Common myeloid progenitor, CD34-positive (primary cell): ENCODE measurements at places on chromosomes 6 and 20.

- no peak for DNase-seq
Measured at GRCh38 chr6:109261811-109262210, 120.5 kb downstream of the CD164 start.

GRCh38 chr6:17032590-17032987 lies 69.3 kb upstream of the STMND1 start:
- DNase-seq: no peak

DNA sequence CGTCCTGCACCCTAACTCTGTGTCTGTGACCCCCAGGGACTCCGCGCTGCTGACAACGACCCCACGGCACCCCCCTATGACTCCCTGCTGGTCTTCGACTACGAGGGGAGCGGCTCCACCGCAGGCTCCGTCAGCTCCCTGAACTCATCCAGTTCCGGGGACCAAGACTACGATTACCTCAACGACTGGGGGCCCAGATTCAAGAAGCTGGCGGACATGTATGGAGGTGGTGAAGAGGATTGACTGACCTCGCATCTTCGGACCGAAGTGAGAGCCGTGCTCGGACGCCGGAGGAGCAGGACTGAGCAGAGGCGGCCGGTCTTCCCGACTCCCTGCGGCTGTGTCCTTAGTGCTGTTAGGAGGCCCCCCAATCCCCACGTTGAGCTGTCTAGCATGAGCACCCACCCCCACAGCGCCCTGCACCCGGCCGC lies 129.0 kb downstream of the TAF4 start:
- DNase-seq: no peak

DNA sequence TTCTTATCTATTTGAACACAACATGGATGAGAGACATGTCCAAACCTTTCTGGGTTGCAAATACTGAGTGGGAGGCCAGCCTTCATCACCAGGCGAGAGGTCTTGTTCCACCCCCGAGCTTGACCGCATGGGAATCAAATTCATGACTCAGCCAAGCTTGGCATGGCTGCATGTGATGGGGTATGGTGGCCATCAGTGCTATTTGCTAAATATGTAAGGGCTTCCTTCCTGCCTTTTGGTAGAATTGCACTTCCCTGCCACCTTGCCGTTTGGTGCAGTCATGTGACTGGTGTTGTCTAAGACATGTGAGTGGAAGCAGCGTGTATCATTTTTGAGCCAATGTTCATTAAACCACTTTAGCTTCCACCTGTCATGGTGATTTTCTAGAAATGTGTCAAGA lies 508.9 kb upstream of the SULF2 start:
- no peak for DNase-seq

- DNase-seq: no peak
Measured at GRCh38 chr6:36335465-36336207, 1.1 kb downstream of the BNIP5 start.

DNA sequence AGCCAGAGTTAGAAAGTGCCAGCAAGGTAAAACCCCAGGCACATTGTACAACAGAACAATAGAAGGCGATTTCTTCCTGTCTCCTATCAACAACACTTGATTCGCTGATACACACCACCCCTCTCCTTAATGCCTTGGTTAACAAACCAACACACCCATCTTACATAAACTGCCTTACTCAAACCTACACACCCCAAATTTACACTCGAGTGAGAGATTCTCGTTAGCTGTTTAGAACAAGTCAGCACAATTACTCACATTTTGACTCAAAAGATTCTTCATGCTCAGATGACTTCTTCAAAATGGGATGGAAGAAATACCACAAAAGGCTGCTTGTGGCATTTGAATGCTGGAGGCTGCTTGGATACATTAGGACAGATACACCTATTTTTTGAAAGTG lies 80.0 kb upstream of the FOXQ1 start:
- DNase-seq: no peak

DNA sequence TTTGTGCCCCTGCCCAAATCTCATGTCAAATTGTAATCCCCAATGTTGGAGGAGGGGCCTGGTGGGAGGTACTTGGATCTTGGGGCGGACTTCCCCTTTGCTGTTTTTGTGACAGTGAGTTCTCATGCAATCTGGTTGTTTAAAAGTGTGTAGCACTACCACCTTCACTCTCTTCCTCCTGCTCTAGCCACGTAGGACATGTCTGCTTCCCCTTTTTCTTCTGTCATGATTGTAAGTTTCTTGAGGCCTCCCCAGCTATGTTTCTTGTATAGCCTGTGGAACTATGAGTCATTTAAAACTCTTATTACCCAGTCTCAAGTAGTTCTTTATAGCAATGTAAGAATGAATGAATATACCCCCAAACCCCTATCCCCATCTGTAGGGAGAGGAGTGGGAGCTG lies 1013.7 kb upstream of the MAP3K7 start:
- peak; percentile 12 for DNase-seq

GRCh38 chr6:52303178-52303577 lies 18.6 kb upstream of the MCM3 start:
- no peak for DNase-seq

DNA sequence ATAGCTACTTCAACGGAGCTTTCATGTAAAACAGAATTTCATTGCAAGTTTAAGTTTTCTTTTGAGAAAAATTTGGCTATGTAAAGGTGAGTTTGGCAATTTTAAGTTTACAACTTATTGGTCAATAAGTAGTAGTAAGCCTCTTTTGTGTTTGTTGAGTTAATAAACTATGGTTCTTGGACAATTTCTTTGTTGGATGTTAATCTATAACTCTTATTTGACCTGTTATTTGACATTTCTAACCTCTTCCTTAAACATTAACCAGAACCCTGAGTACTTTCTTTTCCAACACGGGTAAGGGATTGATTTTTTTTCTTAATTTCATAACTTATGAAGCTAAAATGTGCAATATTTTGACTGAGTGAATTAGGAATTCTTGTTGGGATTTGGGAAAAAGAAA lies 354.4 kb downstream of the PRKN start:
- DNase-seq: no peak

DNA sequence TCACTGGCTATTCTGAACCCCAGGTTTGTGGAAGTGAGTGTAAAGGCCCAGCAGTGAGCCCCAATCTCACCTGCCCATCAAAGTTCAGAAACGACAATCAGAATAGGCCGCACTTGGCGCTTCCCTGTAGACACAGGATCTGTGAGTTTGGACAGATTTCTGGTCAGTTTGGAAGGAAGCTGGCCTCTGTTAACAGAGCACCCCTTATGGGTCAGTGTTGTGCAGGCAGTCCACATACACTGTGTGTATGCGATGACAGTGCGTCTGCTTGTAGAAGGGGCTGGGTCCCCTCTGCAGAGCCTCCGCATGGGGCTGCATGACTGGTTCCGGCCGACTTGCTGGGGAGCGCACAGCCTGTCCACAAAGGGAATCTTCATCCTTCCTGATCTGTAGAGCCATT lies 3.4 kb upstream of the MPC1 start:
- no peak for DNase-seq

- DNase-seq: no peak
Measured at GRCh38 chr20:7571101-7571500, 369.2 kb downstream of the HAO1 start.

GRCh38 chr20:57473246-57474048 lies 51.5 kb downstream of the CTCFL start:
- peak; percentile 94 for DNase-seq

GRCh38 chr6:37554480-37554819 lies 54.8 kb upstream of the CCDC167 start:
- DNase-seq: no peak

GRCh38 chr6:143060806-143061596 lies at the start of gene AIG1:
AIG1 (plus strand) TSS chr6:143060889; CDS start chr6:143060926, 37 bp downstream.
- peak; percentile 70 for DNase-seq

GRCh38 chr6:96823743-96824142 lies 13.5 kb downstream of the GPR63 start:
- no peak for DNase-seq

DNA sequence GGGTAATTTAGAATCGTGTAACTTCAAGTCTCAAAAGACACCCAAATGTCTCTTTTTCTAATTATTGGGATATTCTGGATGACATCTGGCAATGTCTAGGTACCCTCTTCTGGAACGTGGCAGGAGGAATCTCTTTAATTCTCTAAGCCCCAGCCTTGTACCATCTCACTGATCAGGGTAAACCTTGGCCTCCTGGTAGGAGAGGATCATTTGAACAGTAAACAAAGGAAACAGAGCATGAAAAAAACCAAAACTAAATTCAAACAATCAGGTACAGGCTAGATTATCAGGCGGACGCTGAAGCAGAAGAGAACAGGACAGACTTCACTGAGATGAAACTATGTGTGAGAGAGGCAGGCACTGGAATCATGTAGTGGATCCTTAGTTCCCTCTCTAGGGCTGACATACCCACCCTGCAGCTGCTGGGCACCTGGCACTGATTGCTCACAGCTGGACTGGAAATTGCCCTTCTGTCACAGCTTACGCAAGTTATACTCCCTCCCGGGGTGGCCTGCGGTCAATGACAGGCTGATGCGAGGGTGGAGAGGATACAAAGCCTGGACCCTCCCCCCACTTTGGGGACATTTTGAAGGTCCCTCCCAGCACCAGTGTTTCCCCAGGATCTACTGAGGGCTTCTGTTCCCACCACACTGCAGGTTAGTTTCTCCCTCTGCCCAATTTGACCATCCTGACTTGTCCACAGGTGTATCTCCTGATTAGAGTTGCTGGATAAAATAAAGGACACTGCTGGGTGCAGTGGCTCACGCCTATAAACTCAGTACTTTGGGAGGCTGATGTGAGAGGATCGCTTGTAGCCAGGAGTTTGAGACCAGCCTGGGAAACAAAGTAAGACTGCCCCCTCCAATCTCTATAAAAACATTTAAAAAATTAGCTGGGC lies 20.6 kb upstream of the ZBTB24 start:
- DNase-seq: no peak

- DNase-seq: peak; percentile 40
Measured at GRCh38 chr6:21953831-21954801, 342.7 kb downstream of the PRL start.

DNA sequence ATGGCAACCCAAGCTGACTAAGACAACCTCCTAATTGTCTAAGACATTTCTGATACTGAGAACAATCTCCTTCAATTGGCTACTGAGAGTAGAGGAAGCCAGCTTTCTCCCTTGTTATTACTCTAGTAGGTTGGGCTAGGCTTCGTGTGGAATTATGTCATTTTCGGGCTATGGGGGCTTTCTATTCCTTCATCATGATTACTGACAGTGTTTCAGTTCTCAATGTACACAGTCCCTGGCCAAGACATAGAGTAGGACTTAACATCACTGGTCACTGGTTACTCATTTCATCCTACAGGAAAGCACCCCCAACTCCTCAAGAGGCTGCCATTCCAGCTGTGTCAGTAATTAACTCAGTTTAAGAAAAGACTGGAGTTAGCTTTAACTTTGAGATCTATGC lies 100.0 kb downstream of the KIF6 start:
- DNase-seq: no peak

- peak; percentile 48 for DNase-seq
Measured at GRCh38 chr6:113857556-113858479, 673 bp downstream of the MARCKS start.

DNA sequence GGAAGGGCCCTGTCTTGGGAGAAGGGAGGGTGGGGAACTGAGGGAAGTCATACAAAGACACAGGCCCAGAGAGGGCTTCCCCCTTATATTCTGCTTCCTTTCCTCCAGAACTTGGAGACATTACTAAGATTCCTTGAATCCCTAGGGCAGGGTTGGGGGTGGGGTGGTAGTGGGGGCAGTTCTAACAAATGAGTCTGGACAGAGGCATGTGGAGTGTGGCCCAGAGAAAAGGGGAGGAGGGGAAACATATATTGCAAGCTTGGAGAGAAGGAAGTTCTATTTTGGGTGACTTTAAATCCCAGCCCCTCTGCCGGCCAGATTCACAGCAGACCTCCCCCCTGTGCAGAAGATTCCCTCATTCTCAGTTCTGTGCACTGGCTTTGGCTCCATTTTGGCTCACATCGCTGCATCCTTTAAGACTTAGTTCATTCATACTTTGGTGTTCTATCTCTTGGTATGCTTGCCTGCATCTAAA lies 43.7 kb downstream of the DAAM2 start:
- DNase-seq: no peak

DNA sequence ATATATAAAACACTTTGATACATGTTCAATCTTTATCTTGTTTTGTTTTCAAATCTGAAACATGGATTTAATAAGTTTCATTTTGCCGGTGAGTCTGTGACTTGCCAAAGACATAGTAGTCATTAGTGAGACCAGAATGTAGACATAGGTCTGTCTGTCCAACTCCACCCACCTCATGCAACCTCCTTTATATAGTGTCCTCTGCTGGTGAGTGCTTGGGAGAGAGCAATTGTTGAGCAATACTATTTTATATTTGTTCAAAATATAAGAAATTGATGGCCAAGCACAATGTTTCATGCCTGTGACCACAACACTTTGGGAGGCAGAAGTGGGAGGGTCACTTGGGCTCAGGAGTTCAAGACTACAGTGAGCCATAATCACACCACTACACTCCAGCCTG lies 10.8 kb upstream of the LY86 start:
- no peak for DNase-seq

GRCh38 chr6:75499640-75500039 lies 6.0 kb upstream of the FILIP1 start:
- DNase-seq: no peak

DNA sequence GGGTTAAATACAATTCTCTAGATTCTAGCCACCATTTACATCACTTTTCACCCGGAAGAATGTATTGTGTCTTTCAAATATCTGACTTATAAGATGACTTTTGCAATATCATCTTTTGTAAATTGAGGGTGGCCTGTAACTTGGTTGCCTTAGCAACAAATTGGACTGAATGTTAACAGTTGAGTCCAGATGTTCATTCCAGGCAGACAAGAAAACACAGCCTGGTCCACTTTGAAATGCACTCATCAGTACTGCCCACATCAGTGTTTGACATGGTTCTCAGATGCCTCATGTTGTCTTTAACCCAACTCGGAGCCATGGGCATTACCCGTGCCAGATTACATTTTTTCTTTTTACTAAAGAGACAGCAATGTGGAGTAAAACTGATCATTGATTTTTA lies 781.6 kb upstream of the CHD6 start:
- no peak for DNase-seq

DNA sequence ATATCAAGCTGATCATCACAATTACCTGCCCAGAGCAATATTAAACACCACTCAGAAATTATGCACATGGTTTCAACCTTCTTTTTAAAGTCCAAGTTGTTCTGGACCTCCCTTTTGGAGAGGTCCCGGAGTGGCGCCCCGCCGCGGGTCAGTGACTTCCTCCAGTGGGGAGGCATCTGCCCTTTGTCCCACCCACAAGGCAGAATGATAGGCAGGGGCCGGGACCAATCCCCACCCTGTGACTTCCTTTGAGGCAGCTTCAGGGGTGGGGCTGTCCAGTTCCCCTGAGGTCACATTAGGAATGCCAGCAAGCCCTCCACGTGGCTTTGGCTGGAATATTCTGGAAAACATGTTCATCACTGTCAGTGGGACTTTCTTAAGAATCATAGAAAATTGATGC lies 207.0 kb downstream of the ANKRD60 start:
- DNase-seq: no peak

- no peak for DNase-seq
Measured at GRCh38 chr20:56870271-56870670, 241.2 kb downstream of the TFAP2C start.

GRCh38 chr20:41811456-41811855 lies 193.3 kb upstream of the CHD6 start:
- DNase-seq: no peak

- no peak for DNase-seq
Measured at GRCh38 chr6:150603176-150603575, 3.5 kb downstream of the PLEKHG1 start.
